Ascending aorta (tissue), 2 donors: ENCODE measurements at places on chromosomes 1 and 21. TPM values are rescaled to one million over a fixed set of nuclear protein-coding genes. Genes with fewer than 3 reads are reported as not detected.

Gene RAB42
- total RNA-seq = not detected

Gene EPHA2
- 42.7 TPM for total RNA-seq

Gene PIK3CD
- 19.7 TPM for total RNA-seq

Gene DPT
- total RNA-seq = 12.3 TPM

Gene CFAP74
- not detected for total RNA-seq

Gene TTC34
- total RNA-seq = 0.75 TPM

Gene PRKAA2
- total RNA-seq = 1.4 TPM

Gene FCN3
- 13.2 TPM for total RNA-seq

Gene AMY1B
- not detected for total RNA-seq

Gene TRPM2
- total RNA-seq = 0.43 TPM

Gene FYB2
- total RNA-seq = not detected

Gene MYOC
- 4.2 TPM for total RNA-seq

Gene RXRG
- not detected for total RNA-seq

Gene IGSF3
- 0.64 TPM for total RNA-seq

Gene FCAMR
- not detected for total RNA-seq

Gene SLAMF1
- total RNA-seq = not detected

Gene ZNF362
- 34.4 TPM for total RNA-seq

Gene SLAMF7
- not detected for total RNA-seq

Gene VSIG8
- total RNA-seq = not detected

Gene FAM43B
- total RNA-seq = 0.75 TPM

Gene UBASH3A
- total RNA-seq = 0.75 TPM

Gene NBPF4
- not detected for total RNA-seq

Gene PM20D1
- total RNA-seq = not detected

Gene CATSPER4
- total RNA-seq = not detected

Gene ADAMTSL4
- total RNA-seq = 85.3 TPM

Gene S100A7
- total RNA-seq = not detected

Gene IL10RB
- total RNA-seq = 39.1 TPM

Gene OR2T11
- total RNA-seq = 2.8 TPM

Gene TRIM63
- not detected for total RNA-seq
